ENCODE measurements at places on chromosomes 7 and 10.

DNA sequence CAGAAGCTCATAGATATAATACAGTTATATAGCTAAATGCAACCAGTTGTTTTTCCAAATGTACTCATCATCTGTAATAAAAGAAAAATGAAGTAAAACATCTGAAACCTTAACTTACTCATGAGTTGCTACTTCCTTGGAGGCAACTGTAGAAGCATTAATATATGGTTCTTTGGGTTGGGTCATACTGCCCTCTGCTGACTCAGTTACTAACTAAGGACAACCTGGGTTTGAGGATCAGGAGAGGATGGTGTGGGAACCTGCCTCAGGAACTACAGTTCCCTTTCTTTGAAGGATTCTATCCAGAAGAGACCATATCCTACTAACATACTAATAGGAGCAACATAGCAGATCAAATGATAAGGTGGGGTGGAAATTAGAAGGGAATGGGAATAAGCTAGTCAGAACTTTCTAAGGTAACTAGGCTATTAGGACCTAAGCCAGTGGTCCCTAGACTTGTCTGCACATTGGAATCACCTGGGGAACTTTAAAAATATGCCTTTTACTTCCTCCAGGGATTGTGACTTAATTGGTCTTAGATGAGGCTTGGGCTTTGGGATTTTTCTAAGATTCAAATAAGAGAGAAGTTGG lies 20.7 kb downstream of the COX15 start:
- DNase-seq: no peak

- no peak for DNase-seq
These were observed 51.4 kb upstream of the OIT3 start for GRCh38 chr10:72842164-72842563.

DNA sequence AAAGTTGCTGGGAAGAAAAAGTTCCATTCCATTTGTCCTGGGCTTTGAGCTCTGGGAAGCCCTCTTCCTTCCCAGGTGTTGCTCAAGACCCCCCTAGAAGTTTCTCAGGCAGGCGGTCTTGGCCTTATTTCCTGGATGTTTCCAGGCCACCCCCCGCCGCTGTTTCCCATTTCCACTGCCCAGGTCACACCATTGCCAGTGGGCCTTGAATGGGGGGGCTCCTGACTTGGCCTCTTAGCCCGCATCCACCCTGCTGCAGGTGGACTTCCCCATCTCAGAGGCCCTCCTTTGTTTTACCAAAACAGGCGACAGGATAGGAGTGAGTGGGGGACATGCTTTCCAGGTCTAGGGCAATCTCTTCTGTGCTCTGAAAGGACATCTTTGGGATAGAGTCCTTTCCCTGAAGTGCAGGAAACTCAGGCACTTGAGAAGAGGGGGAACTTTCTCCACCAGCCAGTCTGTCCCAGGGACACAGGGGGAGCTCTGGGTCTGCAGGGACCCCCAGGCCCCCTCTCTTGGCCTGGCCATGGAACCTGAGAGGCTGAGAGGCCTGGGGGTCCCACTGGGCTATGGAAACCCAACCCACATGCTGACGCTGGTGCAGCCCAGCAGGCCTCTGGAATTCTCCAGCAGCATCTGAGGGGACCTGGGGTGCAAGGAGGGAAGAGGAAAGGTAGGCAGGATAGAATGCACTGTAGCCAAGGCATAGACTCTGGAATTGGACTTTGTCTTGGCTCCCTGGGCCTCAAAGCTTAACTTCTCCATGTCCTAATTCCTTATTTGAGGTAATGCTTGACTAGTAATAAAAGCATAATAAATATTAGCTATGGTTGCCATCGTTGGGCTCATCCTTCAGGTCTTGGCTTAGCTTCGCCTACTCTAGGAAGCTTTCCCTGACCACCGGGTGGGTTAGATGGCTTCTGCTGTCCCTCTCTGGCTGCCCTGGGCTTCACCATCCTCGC lies 17.6 kb downstream of the NEURL1 start:
- DNase-seq: no peak

DNA sequence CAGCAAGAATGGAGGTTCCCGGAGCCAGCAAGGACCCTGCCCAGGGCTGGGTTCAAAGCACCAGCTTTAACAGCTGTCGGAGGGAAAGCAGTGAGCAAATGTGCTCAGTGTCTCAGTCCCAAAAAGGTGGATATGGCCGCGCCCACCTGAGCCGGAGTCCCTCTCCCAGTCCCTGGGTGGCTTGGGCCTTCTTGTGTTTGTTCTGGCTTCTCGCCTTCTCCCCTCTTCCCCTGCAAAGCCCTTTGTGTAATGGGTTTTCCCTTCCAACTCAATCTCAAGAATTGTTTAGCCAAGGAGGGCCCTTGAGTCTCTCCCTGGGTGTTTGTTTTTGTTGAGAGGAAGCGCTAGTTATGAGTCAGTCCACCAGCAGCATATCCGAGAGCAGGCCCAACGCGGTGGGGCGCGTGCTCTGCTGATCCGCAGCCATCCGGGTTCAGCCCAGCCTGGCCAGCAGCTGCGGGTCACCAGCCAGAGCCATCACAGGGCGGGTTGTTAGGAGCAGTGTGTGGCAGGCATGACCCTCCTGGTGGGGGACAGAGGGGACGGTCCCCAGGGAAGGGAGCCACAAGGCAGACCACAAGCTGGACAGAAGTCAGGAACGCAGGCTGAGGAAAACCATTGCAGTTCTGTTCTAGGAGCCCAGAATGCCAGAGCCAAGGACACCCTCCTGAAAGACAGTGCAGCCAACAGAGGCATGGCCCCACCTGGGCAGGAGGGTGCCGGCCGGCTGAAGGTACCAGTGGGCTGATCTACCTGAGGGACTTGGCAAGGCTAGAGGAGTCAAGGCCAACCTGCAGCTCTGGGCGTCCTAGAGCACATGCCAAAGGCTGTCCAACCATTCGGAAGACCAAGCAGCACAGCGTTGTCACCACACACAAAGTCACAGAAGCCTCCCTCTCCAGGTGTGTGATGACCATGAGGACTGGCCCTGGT lies 21.3 kb downstream of the CALML3 start:
- no peak for DNase-seq

DNA sequence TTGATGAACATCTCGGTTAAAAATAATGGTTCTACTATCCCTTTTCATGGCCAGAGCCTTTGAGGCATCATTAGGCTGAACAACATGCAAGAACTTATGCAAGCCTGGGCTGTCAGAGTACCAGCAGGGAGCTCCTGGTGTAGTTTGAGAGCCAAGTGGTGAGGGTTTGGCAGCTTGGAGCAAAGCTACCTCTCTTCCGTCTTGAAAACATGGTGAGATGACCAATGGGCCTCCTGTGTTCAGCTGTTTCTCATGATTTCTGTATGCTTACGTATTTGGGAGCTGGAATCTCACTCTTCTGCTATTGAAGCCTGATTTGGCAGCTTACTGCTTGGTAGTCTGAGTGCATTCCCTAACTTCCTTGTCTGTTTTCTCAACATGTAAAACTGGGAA lies 150.4 kb downstream of the CXCL12 start:
- no peak for DNase-seq

DNA sequence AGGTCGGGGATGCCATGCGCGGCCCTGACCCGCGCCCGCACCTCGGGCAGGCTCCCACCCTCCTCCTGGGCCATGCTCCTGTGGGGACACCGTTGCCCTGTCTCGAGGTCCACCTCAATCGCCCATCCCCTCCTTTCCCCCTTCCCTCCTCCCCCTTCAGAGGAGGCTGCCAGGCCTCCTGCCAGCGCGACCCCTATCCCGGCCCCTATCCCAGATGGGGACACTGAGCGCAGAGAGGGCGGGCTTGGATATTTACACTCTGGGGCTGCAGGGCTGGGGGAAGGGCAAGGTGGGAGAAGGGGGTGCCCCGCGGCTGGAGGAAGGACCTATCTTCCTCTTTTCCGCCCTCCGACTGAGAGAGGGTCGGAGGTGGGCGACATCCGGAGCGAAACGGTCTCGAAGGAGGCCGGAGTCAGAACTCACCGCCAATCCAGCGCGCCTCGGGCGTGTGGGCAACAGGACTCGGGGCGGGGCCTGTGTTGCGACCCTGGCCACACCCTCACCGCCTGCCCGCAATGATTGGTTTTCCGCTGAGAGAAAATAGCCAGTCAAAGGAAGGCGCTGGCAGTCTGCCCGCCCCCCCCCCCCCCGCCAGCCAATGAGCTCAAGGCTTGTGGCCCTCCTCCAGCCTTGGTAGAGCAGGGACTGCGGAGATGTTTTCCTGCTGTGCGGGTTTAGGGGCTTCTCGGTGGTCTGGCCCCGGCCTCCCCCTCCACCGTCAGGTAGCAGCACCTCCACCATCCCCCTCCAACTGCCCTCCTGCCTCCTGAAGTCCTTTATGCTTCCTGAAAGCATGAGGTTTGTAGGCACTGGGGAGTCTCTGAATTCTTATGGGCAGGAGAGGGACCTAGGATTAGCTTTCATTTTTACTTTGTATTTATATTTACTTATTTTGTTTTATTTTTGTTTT lies at the start of gene METTL27:
METTL27 (minus strand) TSS at position 450 of the 910 bp plus-strand sequence; CDS start at position 74, 376 bp downstream.
- peak; percentile 94 for DNase-seq

Data from NCI-H1930 (cell line).